ENCODE measurements at places on chromosomes 1 and 21. TPM values are rescaled to one million over a fixed set of nuclear protein-coding genes. Genes with fewer than 3 reads are reported as not detected.

- no peak for DNase-seq
These were observed 90.0 kb downstream of the GLUL start for GRCh38 chr1:182301467-182302198.

DNA sequence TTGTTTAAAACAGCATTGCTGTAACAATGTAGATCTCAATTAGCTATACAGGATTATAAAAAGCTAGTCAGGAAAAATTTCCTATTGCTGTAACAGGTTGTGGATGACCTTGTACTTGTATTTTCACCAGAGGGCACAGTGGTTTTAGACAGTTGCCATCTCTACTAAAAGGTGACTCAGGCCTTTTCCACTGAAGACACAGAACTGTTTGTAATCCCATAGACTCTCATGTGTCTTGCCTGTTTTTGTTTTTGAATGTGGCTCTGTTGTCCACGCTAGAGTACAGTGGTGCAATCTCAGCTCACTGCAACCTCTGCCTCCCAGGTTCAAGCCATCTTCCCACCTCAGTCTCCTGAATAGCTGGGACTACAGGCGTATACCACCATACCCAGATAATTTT, 5.9 kb downstream of the MTFR1L start:
- no peak for DNase-seq

GRCh38 chr1:222099746-222100145, 357.9 kb upstream of the DUSP10 start:
- DNase-seq = no peak

DNA sequence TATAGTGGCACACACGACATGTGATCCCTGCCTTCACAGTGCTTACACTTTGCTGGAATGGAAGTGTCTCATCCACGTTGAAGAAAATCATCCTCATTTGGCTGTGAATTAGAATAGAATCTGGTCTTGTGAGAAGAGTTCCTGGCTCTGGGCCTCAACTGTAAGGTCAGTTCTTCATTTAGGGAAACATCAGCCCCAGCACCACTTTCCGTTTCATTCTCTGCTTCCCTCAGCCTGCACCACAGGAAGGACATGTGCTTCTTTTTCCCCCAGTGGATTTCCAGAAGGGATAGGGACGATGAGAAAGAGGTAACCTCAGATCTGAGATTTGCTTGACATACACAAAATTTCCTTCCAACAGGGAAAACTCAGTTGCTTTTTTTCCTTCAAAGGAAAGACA, 3.7 kb upstream of the ALX3 start:
- DNase-seq = no peak

- DNase-seq = no peak
These were observed 149.8 kb upstream of the ARHGEF16 start for GRCh38 chr1:3304692-3305091.

- no peak for DNase-seq
These were observed 55.4 kb downstream of the CAMK2N1 start for GRCh38 chr1:20430355-20431175.

GRCh38 chr1:173477286-173478093, at the start of gene PRDX6:
PRDX6 (plus strand) TSS chr1:173477335; CDS start chr1:173477398, 63 bp downstream.
- peak; percentile 63 for DNase-seq

DNA sequence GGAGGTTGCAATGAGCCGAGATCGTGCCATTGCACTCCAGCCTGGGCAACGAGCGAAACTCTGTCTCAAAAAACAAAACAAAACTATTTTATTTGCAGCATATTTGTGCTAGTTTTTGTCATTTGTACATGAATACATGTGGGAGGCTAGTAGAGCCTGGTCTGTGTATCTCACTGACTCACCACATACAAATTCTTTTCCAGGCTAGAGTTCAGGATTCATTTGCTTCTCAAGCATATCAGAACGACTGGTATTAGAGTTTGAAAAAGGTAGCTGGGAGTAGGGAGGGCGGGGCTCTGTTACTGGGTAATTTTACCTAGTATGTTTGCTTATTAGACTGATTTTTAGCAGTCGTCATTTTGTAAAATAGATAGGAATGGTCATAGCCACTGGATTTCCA, 4.5 kb upstream of the TOR3A start:
- DNase-seq = peak; percentile 39

The RIMS3 gene
- 14.0 TPM for total RNA-seq

The BMP8B gene
- total RNA-seq = 2.4 TPM

The FNDC5 gene
- total RNA-seq = not detected

The ALPL gene
- total RNA-seq = not detected

The JTB gene
- 106 TPM for total RNA-seq

The RNF186 gene
- total RNA-seq = not detected
